ENCODE measurements at places on chromosomes 12 and 14. TPM values are rescaled to one million over a fixed set of nuclear protein-coding genes. Genes with fewer than 3 reads are reported as not detected.

Gene APOLD1
- total RNA-seq = 14.0 TPM

Gene POTEM
- total RNA-seq = not detected

Gene EDDM3A
- total RNA-seq = not detected

Gene MDM2
- total RNA-seq = 52.5 TPM

Gene SDR39U1
- 11.1 TPM for total RNA-seq

GRCh38 chr12:19014240-19014639, 115.3 kb upstream of the PLEKHA5 start:
- peak; percentile 95 for DNase-seq

DNA sequence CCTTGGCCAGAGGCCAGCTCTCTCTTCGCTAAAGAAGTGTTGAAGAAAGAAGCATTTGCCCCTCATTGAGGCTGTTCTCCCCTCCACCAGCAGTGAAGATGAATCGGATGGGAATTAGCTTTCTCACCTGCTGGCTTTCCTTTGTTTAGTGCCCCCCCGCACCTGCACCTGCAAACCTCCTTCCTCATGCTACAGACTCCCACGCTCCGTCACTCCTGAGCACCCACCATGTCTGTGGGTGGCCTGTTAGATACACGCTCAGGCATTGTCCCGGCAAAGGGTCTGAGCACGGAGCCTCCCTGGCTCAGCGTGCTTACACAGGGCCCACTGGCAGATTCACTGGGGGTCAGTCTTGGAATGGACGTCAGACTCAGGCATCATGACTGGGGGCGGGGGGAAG, 121.6 kb downstream of the GLT1D1 start:
- DNase-seq = no peak

DNA sequence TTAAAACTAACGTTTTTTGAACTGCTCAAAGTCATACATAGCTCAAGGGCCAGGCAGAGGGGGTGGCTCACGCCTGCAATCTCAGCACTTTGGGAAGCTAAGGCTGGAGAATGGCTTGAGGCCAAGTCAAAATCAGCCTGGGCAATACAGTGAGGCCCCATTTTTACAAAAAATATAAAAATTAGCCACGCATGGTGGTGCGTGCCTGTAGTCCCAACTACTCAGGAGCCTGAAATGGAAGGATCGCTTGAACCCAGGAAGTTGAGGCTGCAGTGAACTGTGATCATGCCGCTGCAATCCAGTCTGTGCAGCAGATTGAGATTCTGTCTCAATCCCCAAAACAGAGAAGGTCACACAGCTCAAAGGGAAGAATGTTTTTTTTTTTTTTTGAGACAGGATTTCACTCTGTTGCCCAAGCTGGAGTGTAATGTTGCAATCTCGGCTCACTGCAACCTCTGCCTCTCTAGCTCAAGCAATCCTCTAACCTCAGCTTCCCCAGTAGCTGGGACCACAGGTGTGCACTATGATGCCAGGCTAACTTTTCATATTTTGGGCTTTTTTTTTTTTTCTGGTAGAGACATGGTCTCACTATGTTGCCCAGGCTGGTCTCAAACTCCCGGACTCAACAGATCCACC, 2.9 kb downstream of the RBM23 start:
- no peak for DNase-seq

DNA sequence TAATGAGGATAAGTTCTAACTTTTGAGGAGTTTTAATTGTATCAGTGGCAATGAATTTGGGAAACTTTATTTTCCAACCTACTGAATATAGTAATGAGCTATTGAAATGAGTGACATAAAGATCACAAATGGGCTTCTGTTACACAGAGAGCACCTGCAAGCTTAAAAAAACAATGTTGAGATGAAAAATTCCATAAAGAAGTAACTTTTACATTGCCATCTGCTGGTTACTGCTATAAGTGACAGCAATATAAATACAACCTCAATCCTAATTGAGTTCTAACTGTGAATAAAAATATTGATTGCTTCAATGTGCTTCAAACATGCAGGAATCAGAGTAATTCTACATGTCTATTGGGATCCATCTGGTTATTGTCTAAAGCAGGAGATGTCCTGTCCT, 14.2 kb downstream of the WIF1 start:
- DNase-seq = no peak

Measured in umbilical cord (tissue), 2 donors.